ENCODE measurements at places on chromosomes 3 and 15.

DNA sequence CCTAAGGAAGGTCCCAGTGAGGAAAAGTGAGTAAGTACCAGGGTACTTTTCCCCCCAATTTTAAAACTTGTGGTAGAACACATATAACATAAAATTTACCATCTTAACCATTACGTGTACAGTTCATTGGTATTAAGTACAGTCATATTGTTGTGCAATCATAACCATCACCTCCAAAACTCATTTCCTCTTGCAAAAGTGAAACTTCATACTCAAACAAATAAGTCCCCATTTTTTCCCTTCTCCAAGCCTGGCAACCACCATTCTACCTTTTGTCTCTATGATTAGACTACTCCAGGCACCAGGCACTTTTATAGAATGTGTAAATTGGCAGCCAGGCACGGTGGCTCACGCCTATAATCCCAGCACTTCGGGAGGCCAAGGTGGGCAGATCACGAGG is 12.2 kb downstream of the PRC1 start:
- no peak for DNase-seq

DNA sequence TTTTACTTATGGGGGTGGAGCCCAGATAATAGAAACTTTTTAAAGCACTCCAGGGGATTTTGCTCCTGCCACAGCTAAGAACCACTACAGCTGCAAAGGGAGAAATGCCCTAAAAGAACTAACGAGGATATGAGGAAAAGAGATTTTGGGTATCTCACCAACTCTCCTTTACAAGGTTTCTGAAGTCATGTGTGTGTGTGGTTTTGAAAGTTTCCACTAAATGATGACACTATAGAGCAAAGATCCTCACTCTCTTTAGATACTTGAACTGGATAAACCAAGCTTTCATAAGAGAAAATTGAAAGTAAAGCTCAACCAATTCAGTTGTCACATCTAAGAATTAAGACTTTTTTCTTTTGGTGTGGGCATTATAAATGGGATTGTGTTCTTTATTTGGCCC is 455.3 kb upstream of the ALCAM start:
- no peak for DNase-seq

GRCh38 chr3:7489417-7489816 is 628.5 kb downstream of the GRM7 start:
- no peak for DNase-seq

DNA sequence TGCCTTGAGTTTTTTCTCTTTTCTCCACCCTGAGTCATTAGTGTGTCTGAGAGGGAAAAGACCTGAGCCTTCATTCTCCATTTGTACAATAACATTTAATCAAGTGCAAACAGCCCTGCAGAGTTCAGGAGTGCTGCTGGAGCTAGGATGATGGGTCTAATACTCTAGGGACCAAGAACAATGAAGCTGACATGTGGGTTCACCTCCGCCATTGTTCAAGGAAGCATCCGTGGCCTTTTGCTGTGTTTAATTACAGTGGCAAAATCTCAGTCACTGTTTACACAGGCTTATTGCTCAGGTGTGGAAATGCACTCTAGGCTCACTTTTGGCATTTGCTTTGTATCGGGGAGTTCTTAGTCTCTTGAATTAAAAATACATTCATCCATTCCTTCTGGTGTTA is 259.6 kb downstream of the LRTM1 start:
- no peak for DNase-seq

DNA sequence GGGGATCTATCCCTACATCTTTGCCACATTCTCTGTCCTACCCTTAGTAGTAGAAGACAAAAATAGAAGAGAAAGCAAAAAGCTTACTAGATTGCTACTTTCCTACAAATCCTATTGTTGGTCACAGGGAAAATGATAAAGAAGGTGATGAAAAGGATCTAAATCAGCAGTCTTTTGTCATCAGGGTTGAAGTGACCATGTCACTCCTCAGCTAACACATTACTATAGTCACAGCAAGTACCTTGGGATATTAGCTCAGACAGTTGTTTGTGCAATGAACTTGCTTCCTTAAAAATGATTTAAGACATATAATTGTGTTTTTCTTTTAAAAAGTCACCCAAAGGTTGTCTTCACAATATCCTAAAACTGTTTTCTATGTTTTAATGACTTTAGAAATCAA is 6.3 kb downstream of the ST3GAL6 start:
- no peak for DNase-seq

DNA sequence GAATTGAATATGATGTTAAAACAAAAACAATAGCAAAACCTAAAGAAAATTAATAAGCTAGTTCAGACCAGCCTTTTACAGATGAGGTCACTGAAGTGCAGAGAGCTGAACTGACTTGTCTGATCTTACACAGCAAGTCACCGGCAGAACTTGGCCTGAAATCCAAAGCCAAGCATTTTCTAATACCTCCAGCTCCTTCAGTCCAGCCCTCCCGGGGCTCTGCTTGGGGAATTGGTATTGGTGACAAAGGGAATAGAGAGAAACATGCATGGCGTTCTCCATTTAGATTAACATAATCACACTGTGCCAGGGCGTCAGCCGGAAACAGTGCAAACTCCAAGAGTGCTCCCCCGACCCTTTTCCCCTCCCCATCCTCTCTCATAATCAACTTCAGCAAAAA is 14.1 kb upstream of the ZSCAN2 start:
- DNase-seq: no peak

DNA sequence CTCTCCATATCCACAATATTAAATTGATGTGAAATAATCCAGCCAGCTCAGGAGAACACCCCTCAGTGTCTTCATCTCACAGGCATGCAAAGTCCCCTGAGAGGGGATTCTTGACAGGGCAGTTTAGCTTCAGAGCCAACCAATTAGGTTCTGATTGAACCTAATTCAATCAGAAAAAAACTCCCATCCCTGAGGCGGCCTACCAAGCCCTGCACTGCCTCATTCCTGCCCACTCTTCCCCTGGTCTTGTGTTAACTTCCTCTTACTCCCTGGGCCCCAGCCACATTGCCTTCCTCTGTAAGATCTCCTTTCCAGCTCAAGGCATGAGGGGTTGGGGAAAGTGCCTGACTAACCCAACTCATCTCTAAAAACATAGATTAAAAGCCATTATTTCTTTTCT is 46.1 kb downstream of the FRMD4B start:
- no peak for DNase-seq

GRCh38 chr3:162390891-162391290 is 894.3 kb downstream of the OTOL1 start:
- DNase-seq: peak; percentile 65

DNA sequence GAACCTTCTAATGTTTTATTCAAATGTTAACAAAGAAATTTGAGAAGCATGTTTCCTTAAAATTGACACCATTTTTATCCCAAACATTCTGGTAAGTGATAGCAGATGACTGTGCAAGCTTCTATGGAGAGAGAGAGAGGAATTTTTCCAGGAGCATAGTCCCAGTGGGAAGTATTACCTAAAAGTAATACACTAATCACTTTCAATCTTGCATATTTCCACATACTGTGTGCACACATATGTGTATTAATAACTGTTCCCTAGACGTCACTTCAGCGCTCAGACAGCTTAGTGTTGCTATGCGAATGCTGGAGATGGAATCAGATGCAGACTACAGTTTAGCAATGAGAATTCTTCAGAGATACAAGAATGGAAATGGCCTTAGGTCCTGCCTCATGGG is 424.3 kb upstream of the TPRG1 start:
- DNase-seq: peak; percentile 13

All from AG20443 (cell line).